ENCODE measurements at places on chromosomes 2 and 18.
A peak's percentile ranks its signal among the peaks of the same experiment; 100 is the strongest.

GRCh38 chr2:150625303-150625702 is 137.8 kb upstream of the RND3 start:
- DNase-seq: no peak

DNA sequence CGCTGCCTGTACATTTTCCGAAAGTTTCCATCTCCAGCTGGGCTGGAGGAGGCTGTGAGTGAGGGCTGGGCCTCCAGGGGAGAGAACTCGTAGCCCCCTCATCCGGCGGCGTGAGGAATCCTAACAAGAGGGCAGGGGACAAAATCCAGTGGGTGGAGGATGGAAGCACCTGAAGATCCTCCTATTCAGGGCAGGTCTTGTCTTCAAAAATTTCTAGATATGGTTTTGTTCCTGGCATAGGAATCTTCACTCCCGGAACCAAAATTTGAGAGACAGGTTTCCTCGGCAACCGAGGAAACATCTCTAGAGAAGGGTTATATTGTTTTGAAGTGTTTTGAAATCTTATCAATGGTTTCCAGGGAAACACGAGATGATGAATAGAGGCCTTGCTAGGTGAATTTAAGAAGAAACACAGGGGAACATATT is 136.7 kb downstream of the SH3BP4 start:
- no peak for DNase-seq

DNA sequence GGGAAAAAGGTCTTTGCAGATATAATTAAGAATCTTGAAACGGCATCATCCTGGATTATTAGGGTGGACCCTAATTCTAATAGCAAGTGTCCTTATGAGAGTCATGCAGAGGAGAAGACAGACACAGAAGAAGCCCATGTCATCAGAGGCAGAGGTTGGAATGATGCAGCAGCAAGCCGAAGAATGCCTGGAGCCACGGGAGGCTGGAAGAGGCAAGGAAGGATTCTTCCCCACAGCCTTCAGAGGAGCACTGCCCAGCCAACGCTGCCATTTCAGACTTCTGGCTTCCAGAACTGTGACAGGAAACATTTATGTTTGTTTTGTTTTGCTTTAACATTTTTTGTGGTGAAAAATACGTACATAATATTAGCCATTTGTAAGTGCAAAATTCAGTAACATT is 72.3 kb downstream of the MCFD2 start:
- no peak for DNase-seq

DNA sequence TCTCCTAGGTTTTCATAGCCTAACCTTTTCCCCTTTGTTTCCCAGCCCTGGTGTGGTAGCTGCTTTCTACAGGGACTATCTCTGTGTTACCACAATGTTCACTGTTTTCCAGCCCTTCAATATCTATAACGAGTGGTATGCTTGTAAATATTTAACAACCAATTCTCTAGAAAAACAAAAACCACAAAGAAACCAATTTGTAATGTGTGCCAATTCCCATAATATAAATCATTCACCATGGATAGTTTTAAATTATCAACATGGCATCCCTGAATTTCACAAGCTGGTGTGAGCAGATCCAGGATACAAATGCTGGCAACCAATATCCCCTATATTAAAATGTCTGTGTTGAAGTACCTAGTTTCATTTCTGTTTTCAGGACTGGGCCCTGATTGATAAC is 207.5 kb upstream of the FBXO11 start:
- no peak for DNase-seq

DNA sequence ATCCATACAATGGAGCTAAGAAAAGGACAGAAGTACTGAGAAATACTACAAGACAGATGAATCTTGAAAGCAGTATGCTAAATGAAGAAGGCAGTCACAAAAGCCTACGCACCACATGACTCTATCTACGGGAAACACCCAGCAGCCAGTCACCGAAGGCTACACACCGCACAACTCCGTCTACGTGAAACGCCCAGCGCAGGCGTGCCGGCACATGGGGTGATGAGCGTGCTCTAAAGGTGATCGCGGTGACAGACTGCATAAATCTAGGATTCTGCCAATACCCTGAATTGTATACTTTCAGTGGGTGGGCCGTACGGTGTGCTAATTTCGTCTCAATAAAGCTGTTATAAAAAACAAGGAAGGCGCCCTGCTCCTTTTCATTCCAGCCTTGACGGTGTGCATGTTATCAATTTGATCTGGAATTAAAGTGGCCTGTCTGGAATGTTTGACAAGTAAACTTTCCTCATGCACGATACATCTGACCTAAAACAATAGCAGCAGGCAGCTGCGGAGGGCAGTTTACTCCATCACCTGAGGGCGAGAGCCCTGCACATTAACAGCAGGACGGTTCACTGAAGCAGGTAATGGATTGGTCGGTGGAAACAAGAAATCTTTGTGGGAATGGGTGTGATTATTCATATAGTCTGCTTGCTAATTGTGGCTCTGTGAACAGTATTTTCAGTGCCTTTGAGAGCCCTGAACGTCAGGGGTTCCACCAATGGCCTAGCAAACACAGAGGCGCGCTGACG is 86.2 kb upstream of the SALL3 start:
- DNase-seq: no peak

- DNase-seq: no peak
These were observed 18.4 kb downstream of the ABI2 start for GRCh38 chr2:203346612-203347011.

- no peak for DNase-seq
These were observed 30.9 kb downstream of the RTP5 start for GRCh38 chr2:241900251-241901017.

DNA sequence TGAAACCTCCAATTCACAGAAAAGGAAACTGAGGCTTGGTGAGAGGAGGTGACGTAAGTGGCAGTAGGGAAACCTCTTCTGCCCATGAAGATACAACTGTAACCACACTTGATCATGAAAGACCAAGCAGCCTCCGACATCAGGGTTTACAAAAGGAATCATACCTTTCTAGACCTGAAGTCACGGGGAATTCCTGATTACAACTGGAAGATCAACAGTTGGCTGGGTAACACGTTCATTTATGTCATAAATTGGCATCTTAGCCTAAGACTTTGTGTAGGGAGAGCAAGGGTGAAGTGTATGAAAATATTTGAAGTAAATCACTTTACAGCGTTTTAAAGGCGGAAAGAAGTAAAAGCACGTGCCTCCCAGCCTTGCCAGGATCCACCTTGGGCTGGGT is 922 bp downstream of the HS1BP3 start:
- no peak for DNase-seq

- DNase-seq: peak; percentile 75
These were observed 867 bp upstream of the TTL start for GRCh38 chr2:112481050-112481527.

DNA sequence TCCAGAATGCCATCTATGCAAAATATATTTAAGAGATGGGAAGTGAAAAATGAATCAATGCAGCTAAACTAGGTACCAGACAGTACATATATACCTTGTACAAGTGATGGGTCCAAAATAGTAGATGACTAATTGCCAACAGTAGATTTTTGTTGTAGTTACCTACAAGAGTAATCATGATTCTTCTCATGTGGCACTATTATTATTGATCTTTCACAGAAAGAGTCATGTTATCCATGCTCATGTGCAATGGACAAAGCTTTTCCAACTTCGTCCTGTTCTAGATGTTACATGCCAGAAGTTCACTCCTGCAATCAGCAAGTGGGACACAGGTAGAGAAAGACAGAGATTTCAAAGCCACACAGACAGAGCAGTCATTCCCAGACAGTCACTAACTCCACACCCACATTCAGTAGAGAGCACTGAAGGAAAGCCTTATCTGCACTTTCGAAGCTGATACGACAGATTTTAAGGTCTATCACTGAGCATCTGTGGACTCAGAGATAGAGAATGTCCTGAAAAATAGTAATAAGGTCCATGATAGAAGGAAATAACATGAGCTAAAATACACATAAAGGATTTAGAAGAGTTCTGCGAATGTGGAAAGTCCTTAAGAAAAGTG is 101.6 kb upstream of the ITPRID2 start:
- DNase-seq: no peak
